ENCODE measurements at places on chromosomes 4 and X.

DNA sequence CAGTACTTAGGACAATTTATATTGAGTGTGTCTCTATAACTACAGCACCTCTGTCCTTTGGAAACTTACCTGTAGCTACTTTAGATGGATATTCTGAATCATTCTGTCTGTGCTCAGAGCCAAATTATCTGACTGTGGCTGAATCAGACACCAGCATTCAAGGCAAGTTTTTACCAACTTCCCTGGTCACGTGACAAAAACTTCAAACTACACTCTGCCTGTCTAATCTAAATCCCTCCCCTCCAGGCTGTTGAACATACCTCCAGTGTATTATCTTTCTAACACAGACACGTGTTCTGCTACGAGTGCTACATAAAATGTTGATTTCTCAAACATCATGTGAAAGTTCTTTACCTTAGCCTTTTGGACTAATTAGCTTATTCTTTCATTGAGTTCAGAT, 641.2 kb upstream of the CPEB2 start:
- DNase-seq = no peak

GRCh38 chr4:177555007-177555574, 112.9 kb upstream of the AGA start:
- peak; percentile 44 for DNase-seq

- peak; percentile 13 for DNase-seq
Observed at GRCh38 chrX:116009861-116010710, 160.5 kb upstream of the AGTR2 start.

GRCh38 chrX:22056235-22056634, 24.1 kb downstream of the PHEX start:
- no peak for DNase-seq

All from HAP-1 (cell line).